ENCODE measurements at places on chromosomes 1 and 21.

GRCh38 chr1:30868833-30869435 is 39.6 kb downstream of the SDC3 start:
- DNase-seq: no peak

DNA sequence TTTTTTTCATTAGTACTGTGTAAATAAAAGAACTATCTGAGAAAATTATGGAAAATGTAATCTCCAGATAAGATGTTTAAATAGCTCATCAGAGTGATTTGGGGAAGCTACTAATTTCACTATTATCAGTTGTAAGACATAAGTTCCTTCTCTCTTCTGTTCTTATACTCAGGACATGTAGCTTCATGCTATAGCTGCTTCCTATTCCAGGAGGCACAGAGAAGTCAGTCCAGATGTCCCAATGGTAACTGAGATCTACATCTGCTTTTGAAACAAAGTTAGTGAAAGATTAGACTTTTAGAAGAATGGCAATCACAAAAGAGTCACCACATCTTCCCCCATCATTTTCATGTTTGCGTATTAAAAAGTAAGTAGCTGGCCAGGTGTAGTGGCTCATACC is 5.6 kb downstream of the MAP3K21 start:
- no peak for DNase-seq

DNA sequence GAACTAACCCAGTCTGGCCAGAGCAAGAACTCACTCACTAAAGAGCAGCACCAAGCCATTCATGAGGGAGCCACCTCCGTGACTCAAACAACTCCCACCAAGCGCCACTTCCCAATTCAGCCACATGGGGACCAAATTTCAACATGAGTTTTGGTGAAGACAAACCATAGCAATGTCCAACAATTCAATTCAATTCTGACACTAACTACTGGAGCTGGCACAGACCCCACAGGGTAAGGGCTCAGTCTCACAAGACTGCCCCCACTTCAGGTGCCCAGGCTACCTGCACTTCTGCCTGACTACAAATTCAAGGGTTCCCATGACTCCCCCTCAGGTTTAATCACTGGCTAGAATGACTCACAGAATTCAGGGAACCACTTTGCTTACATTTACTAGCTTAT is 48.8 kb upstream of the RAP1A start:
- no peak for DNase-seq

- DNase-seq: no peak
Measured at GRCh38 chr1:51628715-51629590, 12.1 kb downstream of the OSBPL9 start.

- DNase-seq: no peak
Measured at GRCh38 chr1:171718216-171718615, 23.6 kb downstream of the VAMP4 start.

- no peak for DNase-seq
Measured at GRCh38 chr1:26994020-26994786, 711 bp downstream of the TRNP1 start.

DNA sequence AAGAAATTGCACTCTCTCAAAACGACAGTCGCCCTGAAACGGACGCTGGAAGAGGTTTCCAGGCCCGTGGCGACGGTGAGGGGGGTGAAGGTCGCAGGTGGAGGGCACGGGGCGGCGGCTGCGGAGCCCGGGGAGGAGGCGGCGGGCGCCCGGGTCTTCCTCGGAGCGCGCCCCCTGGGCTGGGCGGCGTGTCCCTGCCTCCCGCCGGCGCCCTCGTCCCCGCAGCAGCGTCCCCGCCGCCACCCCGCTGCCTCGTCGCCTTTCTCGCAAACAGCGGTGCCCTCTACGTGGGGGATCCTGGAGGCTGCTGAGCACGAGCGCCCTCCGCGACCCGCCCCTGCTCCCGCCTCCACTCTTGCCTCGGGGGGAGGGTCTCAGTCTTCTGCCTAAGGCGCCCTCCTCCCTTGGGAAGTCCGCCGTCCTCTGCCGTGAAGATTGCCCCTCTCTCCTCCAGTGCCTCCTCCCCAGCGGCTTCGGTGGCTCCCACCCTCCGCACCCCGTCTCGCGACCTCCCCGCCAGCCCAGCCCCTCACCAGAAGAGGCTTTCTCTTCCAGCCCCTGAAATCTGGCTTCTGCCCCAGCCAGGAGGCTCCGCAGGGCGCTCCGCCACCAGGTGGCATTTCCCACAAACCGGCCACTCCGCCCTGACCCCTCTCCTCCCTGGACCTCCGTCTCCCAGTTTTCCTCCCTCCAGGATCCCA is 227.4 kb downstream of the SDCCAG8 start:
- DNase-seq: no peak

- DNase-seq: no peak
Measured at GRCh38 chr1:205991237-205991636, 12.0 kb downstream of the RAB7B start.

GRCh38 chr21:41768437-41769042 is 1.7 kb upstream of the RIPK4 start:
- DNase-seq: no peak

- no peak for DNase-seq
Measured at GRCh38 chr1:211305044-211305443, 21.6 kb upstream of the TRAF5 start.

GRCh38 chr1:11719313-11720032 is 16.5 kb upstream of the AGTRAP start:
- peak; percentile 56 for DNase-seq

GRCh38 chr1:234433563-234434285 is 45.3 kb downstream of the TARBP1 start:
- DNase-seq: no peak

DNA sequence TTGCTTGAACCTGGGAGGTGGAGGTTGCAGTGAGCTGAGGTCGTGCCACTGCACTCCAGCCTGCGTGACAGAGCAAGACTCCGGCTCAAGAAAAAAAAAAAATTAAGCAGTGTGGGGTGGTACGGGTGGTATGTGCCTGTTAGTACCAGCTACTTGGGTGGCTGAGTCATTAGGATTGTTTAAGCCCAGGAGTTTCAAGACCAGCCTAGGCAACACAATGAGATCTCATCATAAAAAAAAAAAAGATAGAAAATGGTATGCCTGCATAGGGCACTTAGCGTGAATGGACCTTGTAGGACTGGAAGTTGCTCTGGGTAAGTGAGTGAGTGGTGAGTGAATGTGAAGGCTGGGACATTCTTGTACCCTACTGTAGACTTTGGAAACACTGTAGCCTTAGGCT is 37.0 kb downstream of the TBCE start:
- DNase-seq: no peak

- DNase-seq: no peak
Measured at GRCh38 chr1:11746795-11747487, 11.0 kb downstream of the AGTRAP start.

GRCh38 chr1:180229483-180230415 is at the start of gene LHX4:
Gene LHX4, plus strand, starts transcription at chr1:180230264. Its CDS starts 266 bp downstream, at chr1:180230530.
- DNase-seq: no peak

DNA sequence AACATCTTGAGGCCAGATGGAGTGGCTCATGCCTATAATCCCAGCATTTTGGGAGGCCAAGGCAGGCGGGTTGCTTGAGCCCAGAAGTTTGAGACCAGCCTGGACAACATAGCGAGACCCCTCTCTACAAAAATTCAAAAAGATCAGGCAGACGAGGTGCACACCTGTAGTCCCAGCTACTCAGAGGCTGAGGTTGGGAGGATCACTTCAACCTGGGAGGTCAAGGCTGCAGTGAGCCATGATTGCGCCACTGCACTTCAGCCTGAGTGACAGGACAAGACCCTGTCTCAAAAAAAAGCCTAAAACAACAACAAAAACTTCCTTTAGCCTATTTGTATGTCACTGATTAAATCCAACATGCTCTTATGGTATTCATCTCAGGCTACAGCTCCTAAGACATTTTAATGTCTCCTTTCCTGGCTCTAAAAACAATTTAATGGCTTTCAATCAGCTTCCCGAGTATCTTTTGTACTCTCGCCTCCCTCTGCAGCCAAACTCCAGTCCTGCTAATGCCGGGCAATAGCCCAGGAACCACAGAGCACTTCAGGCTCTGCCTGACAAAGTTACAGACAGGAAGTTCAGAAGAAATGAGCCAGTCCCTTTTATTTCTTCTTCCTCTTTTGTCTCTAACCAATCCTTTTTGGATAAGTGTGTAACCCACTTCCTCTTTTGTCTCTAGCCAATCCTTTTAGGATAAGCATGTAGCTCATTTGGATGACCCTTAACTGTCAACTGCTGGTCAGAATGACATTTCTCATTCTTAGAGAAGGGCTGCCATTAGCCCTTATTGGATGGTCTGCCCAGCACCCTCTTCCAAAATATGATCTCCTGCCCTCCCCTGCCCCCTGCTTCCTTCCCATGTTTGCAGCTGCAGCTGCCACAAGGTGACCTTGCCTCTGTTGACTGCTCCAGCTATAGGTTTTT is 6.6 kb upstream of the DOP1B start:
- DNase-seq: no peak

GRCh38 chr21:42340187-42341050 is 10.4 kb downstream of the TFF2 start:
- DNase-seq: no peak

DNA sequence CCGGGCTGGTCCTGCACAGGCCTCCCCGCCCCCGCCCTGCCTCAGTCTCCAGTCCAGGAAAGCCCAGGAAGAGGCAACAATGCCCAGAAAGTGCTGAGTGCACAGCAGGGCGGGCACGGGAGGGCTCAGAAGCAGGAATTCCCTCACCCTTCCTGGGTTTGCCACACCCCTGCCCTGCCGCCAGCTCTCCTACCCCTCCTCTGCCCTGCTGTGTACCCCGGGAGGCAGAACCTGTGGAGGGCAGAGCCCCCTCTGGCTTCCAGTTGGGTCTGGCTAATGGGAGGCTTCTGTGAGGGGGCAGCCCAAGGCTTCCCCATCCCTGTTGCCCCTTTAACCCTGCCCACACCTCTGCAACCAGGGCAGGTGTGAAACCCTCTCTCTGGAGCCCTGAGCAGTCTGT is 47.5 kb upstream of the CSF3R start:
- no peak for DNase-seq

- no peak for DNase-seq
Measured at GRCh38 chr1:86567878-86568277, 21.0 kb downstream of the CLCA4 start.

- DNase-seq: no peak
Measured at GRCh38 chr21:31987696-31988095, 114.9 kb downstream of the HUNK start.

DNA sequence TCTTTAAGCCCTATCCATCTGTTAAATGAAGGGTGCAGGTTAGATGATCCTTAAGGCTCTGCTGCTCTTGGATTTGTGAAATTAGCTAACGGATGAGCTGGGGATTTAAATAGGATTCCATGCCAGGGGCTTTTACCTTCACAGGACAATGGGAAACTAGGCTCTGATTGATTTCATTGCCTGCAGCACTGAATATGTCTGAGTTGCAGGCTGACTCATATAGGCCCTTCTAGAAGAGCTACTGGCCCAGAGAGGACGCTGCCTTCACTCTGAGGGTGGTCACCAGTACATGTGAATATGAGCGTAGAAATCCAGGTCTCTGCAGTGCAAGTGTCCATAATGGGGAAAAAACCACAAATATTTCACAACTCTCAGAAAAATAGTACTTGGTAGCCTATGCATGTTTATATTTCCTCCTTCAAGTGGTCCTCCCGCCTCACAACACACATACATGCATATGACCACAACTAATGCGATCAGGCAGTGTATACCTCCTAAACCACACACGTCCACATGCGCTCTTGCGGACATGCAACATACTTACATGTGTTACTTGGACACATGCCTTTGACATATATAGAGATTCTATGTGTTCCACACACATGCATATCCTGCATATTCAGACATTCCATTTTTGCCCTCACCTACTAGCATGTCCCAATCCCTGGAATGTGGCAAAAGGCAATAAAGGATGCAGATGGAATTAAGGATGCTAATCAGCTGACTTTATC is 233.8 kb upstream of the JUN start:
- no peak for DNase-seq

DNA sequence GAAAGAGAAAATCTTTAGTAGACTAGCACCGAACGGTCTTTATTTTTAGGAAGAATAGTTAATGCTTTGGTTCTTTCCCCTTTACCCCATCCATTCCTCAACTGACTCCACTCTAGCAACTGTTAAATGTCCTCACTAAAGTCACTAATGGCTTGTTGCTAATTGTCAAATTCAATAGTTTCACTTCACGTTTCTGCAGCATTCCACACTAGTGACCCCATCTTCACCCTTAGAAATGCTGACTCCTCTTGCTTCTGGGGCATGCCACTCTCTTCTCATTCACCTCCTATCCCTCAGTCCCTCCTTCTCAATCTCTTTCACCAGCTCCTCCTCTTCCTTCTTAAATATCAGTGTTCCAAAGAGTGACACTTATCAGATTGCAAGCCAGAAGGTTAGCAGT is 19.4 kb upstream of the CADM3 start:
- DNase-seq: no peak

DNA sequence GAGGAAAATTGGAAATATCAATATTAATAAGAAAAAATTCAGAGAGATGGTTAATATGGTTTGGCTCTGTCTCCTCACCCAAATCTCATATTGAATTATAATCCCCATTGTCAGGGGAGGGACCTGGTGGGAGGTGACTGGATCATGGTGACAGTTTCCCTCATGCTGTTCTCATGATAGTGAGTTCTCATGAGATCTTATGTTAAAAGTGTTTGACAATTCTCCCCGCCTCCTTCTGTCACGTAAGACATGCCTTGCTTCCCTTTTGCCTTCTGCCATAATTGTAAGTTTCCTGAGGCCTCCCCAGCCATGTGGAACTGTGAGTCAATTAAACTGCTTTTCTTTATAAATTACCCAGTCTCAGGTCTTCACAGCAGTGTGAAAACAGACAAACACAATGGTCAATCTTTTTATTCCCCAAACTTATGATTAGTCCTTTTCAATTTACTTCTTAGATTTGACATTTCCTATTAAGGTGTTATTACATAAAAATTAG is 11.0 kb downstream of the EGLN1 start:
- no peak for DNase-seq

GRCh38 chr1:236523704-236524141 is at the start of gene LGALS8:
Gene LGALS8, plus strand, starts transcription at chr1:236523982. Its CDS starts 2,089 bp downstream, at chr1:236526071.
- peak; percentile 69 for DNase-seq

GRCh38 chr1:154328318-154329151 is 3.2 kb downstream of the ATP8B2 start:
- DNase-seq: peak; percentile 73

DNA sequence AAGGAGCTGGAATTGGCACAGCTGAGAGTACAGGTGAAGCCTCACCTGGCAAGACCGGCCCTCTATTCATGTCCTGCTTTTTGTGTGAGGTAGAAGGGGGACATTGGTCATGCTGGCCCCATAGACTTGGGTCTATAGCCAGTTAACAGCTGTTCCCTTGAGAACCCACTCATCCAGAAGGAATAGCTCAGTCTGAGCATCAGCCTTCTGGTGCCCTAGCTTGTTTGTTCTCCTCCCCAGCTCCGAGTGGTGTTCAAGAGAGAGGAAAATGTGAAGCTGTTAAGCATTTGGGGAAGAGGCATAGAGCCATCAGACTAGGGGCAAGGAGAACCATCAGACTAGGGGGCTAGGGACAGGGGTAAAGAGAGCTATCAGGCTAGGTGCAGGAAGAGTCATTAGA is 290.9 kb downstream of the SIPA1L2 start:
- no peak for DNase-seq

- DNase-seq: no peak
Measured at GRCh38 chr1:100164216-100164615, 13.8 kb downstream of the LRRC39 start.

- DNase-seq: no peak
Measured at GRCh38 chr1:147235822-147236221, 6.7 kb upstream of the CHD1L start.

Measured in stimulated activated CD4-positive, alpha-beta T cell treated with anti-CD3 and anti-CD28 coated beads, TNF-alpha, amount 100 ng/mL, for 1 hour (primary cell).